Gastroesophageal sphincter (tissue), 4 donors: ENCODE measurements at places on chromosomes 6 and 20.
A peak's percentile ranks its signal among the peaks of the same experiment; 100 is the strongest.

GRCh38 chr6:46138281-46138680 is 8.5 kb downstream of the ENPP4 start:
- no peak for ATAC-seq

DNA sequence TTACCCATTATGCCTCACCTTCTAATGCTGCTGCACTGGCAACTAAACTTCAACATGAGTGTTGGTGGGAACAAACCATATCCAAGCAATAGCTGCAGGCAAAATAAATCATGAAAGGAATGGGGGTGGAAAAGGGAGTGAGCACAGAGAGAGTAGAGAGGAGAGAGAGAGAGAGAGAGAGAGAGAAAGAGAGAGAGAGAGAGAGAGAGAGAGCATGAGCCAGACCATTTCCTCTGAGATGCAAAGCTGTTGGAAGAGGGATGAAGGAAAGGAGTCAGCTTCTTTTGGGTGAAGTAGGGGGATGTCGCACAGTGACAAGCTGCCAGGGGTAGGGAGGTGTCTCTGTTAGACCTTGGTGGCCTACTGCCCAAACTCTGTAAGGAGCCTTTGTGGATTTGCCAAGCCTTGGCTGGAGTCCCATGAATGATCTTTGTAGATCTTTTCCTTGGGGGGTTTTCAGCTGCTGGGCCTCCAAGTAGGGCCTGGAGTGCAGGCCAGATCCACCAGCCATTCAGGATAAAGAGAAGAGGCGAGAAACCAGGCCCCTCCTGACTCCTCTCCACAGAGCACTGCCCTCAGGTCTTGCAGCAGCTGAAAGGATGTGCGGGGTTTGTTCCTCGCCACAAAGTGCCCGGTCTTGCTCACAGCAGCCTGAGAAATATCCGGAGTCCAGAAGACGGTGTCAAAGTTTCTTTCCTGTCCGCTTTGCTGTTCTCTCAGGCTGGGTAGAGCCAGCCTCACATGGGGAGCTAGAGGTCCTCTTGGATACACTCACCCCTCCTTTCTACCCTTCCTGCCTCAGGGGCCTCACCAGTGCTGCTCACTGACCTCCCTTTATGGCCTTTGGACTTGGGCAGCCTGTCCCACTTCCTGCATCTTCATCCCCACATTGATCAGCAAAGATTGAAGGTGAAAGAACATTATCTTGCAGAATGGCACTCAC is 17.8 kb downstream of the BTBD3 start:
- no peak for ATAC-seq

DNA sequence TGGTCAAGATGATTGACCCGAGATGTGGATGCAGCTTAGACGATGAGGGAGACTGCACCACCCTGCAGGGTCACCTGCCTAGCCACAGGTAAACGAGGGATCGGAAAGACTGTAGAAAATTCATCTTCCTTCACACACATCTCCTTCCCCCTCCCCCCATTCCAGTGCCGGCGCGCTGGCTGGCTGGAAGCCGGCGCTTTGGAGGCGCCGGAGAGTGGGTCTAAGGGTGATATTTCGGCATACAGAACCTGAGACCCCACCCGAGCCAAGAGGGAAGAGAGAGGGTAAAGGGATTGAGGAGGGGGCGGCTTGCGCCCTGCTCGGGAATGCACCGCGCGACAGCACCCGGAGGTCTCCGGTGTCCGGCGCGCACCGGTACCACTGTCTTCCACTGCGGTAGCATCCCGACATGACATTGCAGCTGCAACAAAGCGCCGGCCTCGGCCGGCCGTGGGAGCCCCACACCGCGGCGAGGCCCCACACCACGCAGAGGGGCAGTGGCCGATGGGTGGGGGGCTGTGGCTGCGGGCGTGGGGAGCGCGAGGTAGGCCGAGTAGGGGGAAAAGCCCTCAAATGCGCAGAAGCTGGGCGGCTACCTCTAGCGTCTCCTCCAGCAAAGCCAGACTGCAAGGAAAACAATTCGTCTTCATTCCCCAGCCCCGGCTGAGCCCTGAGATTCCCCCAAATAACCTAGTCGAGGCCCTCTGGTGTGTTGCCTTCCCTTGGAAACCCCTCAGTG is 984 bp downstream of the TNFRSF21 start:
- peak; percentile 26 for ATAC-seq

DNA sequence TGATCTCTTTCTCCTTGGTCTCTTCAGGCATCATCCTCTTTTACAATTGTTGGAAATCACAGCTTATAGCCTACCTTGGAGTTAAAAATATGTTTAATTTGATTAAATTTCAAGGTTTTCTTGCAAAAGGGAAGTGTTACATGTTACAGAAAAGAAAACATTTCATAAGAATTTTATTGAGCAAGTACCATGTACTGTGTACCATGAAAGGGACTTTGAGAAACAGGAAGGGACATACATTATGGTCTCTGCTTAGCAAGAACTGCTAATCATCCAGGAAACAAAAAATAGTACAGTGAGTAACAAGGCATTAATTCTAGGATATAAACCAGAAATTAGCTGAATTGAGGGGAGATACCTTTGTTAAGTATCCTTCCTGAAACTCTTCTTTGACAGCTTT is 145.3 kb upstream of the SPACA1 start:
- ATAC-seq, result no peak

DNA sequence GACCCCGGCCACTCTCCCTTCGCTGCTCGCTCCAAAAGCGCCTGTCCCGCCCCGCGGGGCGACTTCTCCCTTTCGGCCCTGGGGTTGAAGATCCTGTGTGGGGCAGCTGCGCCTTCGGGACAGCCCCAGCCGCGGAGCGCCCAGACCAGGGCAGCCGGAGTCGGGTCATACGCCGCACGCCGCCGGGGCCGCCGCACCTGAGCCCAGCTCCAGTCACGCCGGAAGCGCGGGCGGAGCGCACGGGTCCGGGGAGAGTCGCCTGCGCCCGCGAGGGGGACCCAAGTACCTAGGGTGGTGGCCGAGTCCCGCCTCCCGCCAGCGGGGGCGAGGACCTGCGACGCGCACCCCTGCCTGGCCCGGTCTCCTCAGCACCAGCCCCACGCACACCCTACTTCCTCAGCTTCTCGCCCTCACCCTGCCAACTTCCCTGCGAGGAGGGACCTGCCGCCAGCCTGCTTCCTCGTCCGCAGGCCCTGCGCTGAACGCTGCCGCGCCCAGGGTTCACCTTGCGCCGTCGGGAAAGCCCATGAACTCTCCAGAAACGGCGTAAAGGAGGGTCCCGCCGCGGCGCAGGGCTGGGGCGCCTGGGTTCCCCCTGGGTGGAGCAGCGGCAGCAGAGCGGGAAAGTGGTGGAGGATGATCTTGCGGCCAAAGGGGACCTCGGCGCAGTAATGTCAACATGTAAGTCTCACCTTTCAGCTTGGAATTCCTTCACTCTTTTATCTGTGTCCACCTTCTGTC is at the start of gene ADGRG6:
TSS of gene ADGRG6 (plus strand) at position 357 of the 741 bp plus-strand sequence. CDS start at position 680, 323 bp downstream.
- ATAC-seq, result peak; percentile 58

GRCh38 chr6:141752677-141753076 is 380.0 kb upstream of the GJE1 start:
- no peak for ATAC-seq

- ATAC-seq, result no peak
Measured at GRCh38 chr6:35262596-35262995, 3.1 kb downstream of the ZNF76 start.

DNA sequence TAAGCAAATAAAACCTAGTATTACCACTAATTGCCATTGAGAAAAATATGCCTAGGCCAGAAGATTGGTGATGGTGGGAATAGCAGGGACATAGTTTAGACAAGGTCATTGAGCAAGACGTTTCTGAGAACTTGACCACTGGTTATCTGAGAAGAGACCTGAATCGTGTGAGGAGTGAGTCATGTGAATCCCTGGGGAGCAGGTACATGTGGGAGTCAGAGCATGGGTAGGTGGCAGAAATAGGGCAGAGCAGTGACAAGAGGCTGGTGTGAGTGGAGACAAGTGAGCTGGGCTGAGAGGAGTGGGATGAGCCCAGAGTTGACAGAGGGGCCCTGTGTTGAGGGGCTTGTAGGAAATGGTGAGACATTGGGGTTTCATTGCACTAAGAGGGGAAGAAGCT is 16.4 kb downstream of the MICA start:
- ATAC-seq, result no peak

DNA sequence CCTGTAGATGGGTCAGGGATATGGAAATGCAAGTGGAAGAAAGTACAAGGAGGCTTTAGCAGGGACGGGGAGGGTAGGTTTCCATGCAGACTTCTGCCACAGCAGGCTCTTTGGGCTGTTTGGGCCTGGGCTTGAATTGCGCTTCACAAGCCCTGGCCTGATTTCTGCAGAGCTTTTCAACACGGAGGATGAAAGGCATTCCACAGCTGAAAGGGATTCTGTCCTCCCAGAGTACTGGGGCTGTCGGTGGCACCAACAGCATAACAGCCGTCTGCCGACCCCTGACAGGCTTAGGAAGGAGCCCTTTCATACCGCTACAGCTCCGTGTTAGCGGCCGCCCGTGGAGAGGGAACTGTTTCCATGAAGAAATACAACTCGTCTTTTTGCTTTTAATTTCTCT is 22.9 kb upstream of the TBC1D7 start:
- ATAC-seq, result no peak

DNA sequence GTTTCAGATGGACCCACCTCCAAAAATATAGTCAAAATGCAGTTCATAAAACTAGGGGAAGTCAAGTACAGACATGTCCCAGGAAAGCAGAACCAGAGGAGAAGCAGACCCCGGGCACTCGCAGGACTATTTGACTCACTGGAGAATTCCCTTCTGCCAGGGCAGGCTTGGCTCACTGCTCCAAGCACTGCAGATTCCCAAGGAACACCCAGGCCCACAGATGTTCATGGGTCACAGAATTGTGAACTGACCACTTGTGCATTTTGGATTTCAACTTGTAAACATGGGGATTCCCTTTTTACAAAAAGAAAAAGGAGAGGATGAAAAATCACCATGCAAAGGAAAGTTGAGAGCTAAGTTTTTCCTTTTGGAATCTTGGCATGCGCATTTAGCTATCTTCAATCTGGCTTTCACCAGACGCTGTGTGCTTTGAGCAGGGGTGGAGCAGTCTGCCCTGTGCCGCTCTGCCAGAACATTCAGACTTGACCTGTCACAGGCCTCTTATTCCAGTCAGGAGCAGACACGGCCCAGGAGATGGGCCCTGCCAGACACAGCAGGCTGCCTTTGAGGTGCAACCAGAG is 237.5 kb upstream of the TAB2 start:
- ATAC-seq, result peak; percentile 87

DNA sequence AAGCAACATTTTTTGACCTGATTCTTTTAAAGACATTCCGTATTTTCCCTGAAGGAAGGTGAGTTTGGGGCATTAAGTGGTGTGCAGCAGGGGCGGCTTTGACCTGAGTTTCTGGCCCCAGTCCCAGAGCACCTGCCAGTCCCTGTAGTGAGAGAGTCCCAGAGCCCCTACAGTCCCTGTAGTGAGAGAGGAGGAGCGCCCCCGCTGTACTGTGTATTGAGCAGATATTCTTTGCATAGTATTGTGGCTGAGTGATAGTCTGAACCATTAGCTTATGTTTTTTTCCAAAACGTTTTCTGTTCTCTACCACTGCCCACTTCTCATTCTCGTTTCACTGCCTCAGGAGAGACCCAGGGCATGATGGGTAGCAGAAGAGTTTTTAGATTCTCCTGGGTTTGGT is 17.2 kb upstream of the SH3BGRL2 start:
- no peak for ATAC-seq

- ATAC-seq, result no peak
Measured at GRCh38 chr20:3635346-3635745, 27.9 kb downstream of the GFRA4 start.

DNA sequence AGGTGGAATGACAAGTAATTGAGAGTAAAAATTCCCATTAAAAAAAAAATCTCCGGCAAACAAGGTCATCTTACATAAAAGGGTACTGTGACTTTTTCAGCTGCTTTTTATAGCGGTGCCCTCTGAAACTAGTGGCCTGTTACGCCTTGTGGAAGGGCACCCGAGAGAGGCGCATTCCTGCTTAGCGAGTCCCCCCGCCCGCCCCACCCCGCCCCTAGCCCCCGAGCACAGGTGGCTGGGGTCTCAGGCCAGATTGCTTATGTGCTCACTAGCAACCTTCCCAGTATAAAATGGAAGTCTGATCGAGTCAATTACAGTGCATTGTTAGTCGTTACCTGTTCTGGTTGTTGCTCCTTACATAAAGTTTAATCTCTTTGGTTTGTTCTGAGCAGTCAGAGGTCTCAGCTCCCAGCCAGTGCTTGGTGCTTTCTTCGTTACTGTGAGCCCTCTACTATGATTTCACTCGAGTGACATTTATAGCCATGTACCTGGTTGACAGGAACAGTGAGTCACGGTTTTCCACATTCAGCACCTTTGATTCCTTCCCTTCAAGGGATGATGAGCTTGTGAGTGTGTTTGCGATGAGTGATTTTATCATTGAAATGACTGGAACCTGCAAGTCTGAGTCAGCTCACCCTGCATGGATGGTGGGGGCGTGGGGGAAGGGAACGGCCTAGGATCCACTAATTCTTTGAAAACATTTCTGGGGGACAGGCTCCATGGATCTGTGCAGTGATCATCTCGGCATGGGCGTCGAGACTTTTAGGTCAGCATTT is 47.6 kb downstream of the ZDHHC14 start:
- ATAC-seq, result no peak

GRCh38 chr6:33689879-33690278 is 21.6 kb downstream of the UQCC2 start:
- ATAC-seq, result no peak

DNA sequence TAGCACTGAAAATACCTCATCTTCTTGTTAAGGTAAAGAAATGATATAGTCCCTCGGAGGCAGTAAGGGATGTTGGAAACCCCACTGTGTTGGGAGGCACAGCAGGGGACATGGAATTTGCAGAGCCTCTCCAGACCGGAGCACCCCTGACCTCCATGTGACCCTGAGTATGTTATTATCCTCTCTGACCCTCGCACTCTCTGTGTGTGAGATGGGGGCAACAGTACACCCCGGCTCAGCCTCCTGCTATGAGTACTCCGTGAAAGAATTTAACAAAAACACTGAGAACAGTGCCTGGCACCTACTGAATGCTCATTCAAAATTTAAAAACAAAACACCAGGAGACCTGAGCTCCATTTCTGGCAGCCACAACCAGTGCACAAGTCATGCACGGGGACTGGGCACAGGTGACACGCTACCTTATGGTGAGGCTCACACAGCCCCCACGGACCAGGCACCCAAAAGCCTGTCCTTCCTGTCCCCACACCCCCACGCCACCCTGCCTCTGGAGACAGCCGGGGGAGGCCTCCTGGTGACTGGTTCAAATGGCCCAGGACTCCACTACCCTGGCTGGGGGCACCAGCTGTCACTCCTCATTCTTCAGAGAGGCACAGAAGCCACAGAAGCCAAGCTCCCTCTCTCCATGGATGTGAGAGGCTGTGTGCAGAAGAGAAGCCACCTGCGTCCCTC is 6.1 kb downstream of the NINL start:
- no peak for ATAC-seq
